ENCODE measurements at places on chromosomes 5 and 9.
A peak's percentile ranks its signal among the peaks of the same experiment; 100 is the strongest.

- peak; percentile 97 for DNase-seq
These were observed 714 bp upstream of the ZNF608 start for GRCh38 chr5:124746916-124747790.

- DNase-seq: no peak
These were observed 4.8 kb downstream of the FOXI1 start for GRCh38 chr5:170110403-170111087.

- no peak for DNase-seq
These were observed 56.4 kb downstream of the GCNT4 start for GRCh38 chr5:74995926-74996325.

GRCh38 chr5:148290271-148291195 is 21.7 kb upstream of the SPINK7 start:
- no peak for DNase-seq

DNA sequence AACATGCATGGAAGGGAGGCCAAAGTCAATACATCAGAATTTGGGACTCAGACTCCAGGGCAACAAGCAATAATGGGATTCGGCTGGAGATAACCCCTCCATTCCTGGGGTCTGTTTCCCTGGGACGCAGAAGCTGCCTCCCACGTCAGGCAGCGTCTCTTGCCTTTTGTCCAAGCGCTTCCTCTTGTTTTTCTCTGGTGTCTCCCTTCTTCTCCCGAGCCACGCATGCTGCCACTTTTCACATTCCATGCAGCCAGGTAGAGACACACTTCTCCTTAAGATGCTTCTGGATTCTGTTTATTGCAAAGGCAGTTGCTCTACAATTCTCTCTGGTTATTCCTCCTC is 267.3 kb downstream of the AOPEP start:
- no peak for DNase-seq

GRCh38 chr5:180169248-180170105 is 39.5 kb downstream of the RASGEF1C start:
- DNase-seq: no peak

DNA sequence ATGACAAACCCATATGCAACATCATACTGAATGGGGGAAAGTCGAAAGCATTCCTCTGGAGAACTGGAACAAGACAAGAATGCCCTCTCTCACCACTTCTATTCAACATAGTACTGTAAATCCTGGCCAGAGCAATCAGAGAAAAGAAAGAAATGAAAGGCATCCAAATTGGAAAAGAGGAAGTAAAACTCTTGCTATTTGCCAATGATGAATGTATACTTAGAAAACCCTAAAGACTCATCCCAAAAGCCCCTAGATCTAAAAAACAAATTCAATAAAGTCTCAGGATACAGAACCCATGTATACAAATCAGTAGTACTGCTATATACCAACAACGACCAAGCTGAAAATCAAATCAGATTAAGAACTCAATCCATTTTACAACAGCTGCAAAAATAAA is 66.9 kb downstream of the SPATA31C2 start:
- DNase-seq: no peak

- DNase-seq: no peak
These were observed 117.5 kb upstream of the ZNF462 start for GRCh38 chr9:106745457-106745856.

DNA sequence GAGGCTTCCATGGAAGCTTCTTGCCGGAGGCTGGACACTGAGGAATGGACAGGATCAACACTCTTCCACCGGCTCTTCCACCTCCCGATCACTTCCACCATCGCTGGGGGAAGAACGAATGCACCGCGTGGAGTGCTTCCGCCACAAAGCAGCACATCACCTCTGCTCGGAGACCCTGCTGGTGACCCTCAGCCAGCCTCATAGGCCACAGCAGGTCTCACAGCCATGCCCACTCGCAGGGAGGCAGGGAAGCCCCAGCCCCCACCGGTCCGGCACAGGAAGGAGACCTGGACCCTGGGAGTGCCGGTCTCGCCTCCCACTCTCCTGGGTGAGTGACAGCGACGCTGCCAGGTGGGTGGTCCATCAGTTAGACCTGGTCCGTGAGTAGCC is 4.7 kb downstream of the MRPL36 start:
- DNase-seq: no peak

GRCh38 chr5:139293202-139293506 is 386 bp upstream of the MATR3 start:
- DNase-seq: no peak

DNA sequence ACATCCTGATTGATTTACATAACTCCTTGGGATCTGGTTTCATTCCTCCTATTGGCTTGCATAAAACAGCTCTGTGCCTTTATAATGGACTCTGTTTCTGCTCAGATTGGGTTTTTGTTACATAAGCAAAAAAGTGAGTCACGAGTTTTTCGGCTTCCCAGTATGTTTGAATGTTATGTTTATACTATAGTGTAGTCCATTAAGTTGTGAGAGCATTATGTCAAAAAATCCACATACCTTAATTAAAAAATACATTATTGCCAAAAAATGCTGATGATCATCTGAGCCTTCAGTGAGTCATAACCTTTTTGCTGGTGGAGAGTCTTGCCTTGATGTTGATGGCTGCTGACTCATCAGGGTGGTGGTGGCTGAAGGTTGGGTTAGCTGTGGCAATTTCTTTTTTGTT is 144.6 kb downstream of the CCDC171 start:
- no peak for DNase-seq

- no peak for DNase-seq
These were observed 120.4 kb downstream of the EBF1 start for GRCh38 chr5:158979290-158979689.

DNA sequence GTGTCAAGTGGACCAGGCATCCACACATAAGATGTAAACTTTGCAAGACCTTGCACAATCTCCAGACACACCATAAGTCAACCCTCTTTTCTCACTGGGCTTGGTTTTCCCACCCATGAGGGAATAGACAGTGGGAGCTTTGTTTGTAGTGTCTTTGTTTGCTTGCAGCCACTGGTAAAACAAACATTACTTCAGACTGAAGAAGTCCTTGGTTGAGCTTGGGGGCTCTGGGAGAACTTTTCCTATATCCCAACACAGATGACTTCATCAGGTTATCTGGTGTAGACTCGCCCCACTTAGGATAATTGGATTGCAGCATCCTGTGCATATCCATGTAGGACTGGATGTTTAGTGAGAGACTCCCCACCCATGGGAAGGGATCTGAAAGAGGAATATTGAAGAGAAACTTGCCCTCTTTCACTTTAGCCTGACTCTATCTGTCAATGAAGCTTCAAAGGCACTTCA is 11.5 kb upstream of the ADGRV1 start:
- peak; percentile 21 for DNase-seq

GRCh38 chr9:78923966-78924659 is 627.2 kb downstream of the PSAT1 start:
- no peak for DNase-seq

- DNase-seq: no peak
These were observed 2.2 kb upstream of the FOXD1 start for GRCh38 chr5:73450672-73451223.

DNA sequence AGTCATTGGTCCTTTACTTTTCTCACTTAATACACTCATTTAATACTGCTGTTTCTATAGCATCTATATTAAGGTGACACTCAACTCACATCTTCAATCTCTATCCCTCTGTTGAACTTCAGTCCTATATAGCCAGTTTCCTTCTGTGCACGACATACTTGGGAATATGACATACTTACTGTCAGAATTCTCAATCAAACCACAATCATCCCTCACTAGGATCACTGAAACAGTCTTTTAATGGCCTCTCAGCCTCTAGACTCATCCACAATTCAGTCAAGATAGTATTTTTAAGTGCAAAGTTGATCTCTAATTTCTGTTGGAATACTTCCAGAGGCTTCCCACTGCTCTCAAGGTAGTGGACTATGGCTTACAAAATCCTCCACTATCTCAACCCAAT is 251.0 kb upstream of the MEF2C start:
- no peak for DNase-seq

DNA sequence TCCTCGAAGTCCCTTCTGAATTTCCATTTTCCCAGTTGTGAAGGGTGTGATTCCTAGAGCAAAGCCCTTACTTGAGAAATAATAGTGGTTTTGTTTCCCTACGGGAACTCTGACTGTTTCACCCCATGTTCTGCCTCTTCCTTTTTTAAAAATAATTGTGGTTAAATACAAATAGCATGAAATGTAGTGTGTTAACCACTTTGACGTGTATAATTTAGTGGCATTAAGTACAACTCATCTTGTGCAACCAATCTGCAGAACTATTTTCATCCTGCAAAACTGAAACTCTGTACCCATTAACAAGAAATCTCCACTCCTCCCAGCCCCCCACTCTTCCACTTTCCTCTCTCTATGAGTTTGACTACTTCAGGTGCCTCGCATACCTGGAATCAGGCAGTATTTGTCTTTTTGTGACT is 35.6 kb upstream of the HAND1 start:
- peak; percentile 77 for DNase-seq

- no peak for DNase-seq
These were observed 32.1 kb downstream of the PCA3 start for GRCh38 chr9:76796296-76796695.

- DNase-seq: no peak
These were observed 1.5 kb downstream of the COL27A1 start for GRCh38 chr9:114156657-114157421.

DNA sequence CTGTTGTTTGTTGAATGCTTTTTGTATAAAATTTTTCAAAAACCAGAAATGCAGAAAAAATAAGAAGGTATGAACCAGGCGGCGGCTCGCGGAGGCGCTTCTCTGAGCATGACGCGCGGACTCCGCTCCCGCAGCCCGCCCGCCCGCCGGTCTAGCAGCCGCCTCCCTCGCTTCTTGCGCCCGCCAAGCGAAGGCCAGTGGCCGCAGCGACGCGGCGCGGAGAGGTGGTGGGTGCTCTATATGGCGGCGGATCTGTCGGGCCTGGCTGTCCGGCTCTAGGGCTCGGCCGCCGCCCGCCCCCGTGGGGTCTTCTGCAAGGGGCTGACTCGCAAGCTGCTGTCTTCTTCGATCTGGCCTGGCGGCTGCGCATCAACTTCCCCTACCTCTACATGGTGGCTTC is 93.8 kb downstream of the ANKRD18A start:
- DNase-seq: no peak

GRCh38 chr5:159362220-159362619 is 31.9 kb upstream of the IL12B start:
- DNase-seq: no peak

GRCh38 chr5:76477061-76477460 is 74.0 kb downstream of the IQGAP2 start:
- DNase-seq: no peak

- no peak for DNase-seq
These were observed 8.9 kb downstream of the CTNNA1 start for GRCh38 chr5:138762110-138762509.

- peak; percentile 89 for DNase-seq
These were observed 40.0 kb downstream of the TMEM252 start for GRCh38 chr9:68500457-68501381.

- DNase-seq: no peak
These were observed 65.5 kb downstream of the GNG10 start for GRCh38 chr9:111726949-111727348.

GRCh38 chr5:163976696-163977095 is 471.3 kb downstream of the MAT2B start:
- DNase-seq: peak; percentile 32

DNA sequence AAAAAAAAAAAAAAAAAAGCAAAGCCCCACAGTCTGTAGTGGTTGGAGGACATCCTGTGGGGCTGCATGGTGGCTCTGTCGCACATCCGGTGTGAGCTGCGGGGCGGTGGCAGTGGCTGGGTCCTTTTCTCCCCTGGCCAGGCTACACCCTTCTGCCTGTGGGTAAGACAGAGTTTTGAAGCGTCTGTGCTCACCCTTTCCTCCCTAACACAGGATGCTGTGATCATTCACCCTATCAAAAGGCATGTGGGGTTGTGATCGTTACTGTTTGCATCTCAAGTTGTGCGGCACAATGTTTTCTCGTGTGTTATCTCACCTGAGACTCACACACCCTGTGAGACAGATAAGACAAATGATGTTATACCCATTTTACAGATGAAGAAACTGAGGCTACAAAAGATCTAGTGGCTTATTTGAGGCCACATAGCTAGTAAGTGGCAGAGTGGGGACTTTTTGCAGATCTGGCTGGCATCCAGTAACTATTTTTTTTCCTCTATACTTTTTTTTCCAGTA is 17.5 kb downstream of the IRF1 start:
- DNase-seq: no peak

DNA sequence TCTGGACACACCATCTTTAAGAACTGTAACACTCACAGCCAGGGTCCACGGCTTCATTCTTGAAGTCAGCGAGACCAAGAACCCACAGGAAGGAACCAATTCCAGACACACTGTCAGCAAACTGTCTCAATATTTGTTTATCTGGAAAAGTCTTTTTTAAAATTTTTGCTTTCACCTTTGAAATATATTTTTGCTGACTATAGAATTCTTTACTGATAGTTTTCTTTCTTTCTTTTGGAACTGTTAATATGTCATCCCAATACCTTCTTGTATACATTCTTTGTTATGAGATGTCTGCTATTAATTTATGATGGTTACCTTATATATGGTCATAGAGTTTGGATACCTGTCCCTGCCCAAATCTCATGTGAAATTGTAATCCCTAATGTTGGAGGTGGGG is 145.1 kb upstream of the IRX4 start:
- DNase-seq: no peak

DNA sequence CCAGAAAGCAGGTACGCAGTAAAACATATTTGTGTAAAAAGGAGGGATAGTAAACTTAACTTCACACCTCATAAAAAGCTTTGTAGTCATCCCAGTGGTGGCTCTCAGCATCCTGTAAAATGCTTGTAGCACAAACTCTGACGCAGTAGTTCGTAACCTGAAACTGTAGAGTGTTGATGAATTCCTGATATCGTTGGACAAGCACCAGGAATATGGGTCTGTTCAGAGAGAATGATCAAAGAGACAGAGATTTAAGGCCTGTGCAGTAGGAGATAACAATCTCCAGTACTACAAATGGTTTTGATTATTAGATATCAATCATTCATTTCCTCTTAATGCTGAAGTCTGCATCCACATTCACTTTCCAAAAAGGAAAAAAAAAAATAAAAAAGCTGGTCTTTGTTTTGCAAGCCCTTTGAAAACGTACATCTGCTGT is 148.5 kb downstream of the KIAA0825 start:
- no peak for DNase-seq

DNA sequence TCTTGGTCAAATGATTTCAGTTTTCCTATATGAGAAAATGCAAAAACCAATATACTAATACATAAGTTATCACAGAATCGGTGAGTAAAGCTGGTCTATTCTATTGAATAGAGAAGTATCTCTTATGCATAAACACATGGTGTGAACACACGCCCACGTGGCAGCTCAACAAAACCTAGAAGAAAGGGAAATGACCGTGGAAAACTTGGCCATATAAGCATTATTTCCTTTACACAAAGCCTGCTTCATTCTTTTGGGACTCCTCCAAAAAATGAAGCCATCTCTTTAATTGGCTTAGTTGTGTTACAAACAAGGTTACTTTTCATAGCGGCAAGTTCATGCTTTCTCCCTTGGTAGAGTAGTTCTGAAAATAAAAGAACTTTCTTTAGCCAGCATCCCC is 183.2 kb downstream of the TMEM161B start:
- peak; percentile 48 for DNase-seq
